Activated CD8-positive, alpha-beta memory T cell treated with anti-CD3 and anti-CD28 coated beads, Interleukin-2, amount 10 ng/mL, durations not matched to agents 7 days and 5 days (primary cell): ENCODE measurements at places on chromosomes 4 and X. TPM values are rescaled to one million over a fixed set of nuclear protein-coding genes. Genes with fewer than 3 reads are reported as not detected.

DNA sequence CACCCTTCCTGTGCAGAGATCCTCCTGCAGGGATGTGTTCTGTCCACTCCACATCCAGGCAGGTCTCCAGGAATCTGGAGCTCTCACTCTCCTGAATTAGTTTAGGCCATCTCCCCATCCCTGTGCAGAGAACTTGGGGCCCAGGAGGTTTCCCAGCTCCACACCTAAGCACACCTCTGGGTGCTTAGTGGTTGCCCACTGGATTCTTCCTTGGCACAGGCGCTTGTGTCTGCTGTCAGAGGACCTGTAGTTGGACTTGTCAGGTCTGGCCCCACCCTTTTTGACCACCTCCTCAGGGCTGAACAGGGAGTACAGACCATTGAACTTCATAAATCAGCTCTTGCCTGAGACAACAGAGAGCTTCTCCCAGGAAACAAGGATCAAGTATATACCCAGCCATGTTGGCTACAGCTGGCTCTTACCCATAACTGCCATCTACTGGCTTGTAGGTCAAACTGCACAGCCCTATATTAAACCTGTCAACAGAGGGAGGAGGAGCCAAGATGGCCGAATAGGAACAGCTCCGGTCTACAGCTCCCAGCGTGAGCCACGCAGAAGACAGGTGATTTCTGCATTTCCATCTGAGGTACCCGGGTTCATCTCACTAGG lies 275.5 kb downstream of the PPARGC1A start:
- DNase-seq = no peak

GRCh38 chr4:10808591-10808990 lies 124.0 kb upstream of the CLNK start:
- DNase-seq = no peak

GRCh38 chrX:106901341-106901740 lies 1.8 kb downstream of the RIPPLY1 start:
- no peak for DNase-seq

GRCh38 chr4:187598196-187598595 lies 397.4 kb upstream of the ZFP42 start:
- DNase-seq = no peak

- no peak for DNase-seq
Measured at GRCh38 chrX:139204571-139204897, 326.0 kb upstream of the F9 start.

The MAGEC1 gene
- total RNA-seq = not detected

The HERC6 gene
- 49.9 TPM for total RNA-seq

The CXCL13 gene
- not detected for total RNA-seq

The G6PD gene
- 117 TPM for total RNA-seq

The DNAAF6 gene
- total RNA-seq = not detected

The NAT8L gene
- 0.40 TPM for total RNA-seq

The CYLC1 gene
- not detected for total RNA-seq
